Inflammatory macrophage treated with lipopolysaccharide for 1 hour (primary cell): ENCODE measurements at places on chromosomes 2 and 18.

GRCh38 chr2:232894251-232894650 is 24.2 kb downstream of the SNORC start:
- no peak for DNase-seq

GRCh38 chr2:10486601-10487079 is 38.5 kb upstream of the ODC1 start:
- DNase-seq: no peak

DNA sequence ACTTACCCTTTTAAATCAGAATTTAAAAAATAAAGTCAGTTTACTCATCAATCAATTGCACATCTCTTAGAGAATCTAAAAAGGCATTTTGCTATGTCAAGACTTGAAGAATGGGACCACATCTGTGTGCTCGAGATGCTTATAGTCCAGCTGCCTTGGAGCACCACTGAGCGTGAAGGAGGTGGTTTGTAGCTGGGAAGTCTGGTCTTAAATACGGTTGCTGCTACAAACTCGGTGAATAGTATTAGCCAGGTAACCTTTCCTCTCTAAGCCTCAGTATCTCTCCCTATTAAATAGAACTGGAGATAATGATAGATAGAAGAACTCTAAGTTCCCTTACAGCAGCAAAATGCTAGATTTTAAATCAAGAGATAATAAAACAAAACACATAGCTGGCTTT is 289.7 kb downstream of the TRIB2 start:
- DNase-seq: no peak

DNA sequence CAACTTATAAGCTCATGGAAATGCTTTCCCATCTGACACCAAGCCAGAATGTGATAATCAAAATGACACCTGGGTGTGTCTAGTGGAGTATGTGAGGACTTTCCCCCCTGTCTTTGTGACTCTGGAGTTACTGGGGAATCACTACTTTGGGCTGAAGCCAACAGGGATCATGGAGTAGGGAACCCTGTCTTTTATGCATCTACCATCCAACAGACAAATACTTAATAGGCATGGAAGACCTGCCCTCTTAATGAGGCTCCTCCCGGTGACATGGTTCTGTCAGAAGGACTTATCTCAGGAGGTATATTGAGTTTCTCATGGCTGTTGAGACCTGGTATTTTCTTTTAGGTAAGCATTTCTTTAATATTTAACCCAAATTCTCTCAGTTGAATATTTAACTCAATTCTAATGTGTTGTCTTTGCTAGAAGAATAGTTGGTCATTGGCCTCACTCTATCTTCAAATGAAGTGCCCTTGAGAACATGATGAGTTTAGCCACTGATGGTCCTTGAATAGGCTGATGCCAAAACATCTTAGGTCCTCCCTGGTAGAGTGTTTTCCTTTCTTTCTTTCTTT is 42.1 kb downstream of the TGIF1 start:
- DNase-seq: no peak

- no peak for DNase-seq
Observed at GRCh38 chr2:120793682-120794403, 58.2 kb downstream of the GLI2 start.

GRCh38 chr2:9995059-9995458 is 43.6 kb downstream of the GRHL1 start:
- DNase-seq: no peak

- DNase-seq: peak; percentile 82
Observed at GRCh38 chr2:64768491-64769005, 114.8 kb upstream of the SERTAD2 start.

- no peak for DNase-seq
Observed at GRCh38 chr18:22340331-22340730, 77.4 kb downstream of the CTAGE1 start.

GRCh38 chr18:46366751-46367376 is 262.7 kb downstream of the HAUS1 start:
- DNase-seq: no peak

- DNase-seq: no peak
Observed at GRCh38 chr2:15941481-15941850, 1.1 kb downstream of the MYCN start.

DNA sequence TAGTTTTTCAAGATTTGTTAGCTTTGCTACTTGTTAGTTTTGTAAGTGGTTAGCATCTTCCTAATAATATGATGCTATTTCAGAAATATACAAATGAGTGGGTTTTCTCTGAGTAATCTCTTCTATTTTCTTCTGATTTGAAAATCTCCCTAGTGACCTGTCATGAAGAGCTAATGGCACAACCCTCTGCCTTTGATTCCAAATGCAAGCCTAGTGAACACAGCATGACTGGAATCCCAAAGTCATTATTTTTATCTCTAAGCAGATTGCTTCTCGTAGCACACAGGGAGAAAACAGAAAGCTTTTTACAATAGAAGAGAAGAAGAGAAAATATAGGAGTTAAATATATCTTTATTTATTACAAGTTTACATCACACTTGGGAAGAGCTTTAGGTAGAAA is 295.5 kb downstream of the LRATD1 start:
- DNase-seq: no peak

DNA sequence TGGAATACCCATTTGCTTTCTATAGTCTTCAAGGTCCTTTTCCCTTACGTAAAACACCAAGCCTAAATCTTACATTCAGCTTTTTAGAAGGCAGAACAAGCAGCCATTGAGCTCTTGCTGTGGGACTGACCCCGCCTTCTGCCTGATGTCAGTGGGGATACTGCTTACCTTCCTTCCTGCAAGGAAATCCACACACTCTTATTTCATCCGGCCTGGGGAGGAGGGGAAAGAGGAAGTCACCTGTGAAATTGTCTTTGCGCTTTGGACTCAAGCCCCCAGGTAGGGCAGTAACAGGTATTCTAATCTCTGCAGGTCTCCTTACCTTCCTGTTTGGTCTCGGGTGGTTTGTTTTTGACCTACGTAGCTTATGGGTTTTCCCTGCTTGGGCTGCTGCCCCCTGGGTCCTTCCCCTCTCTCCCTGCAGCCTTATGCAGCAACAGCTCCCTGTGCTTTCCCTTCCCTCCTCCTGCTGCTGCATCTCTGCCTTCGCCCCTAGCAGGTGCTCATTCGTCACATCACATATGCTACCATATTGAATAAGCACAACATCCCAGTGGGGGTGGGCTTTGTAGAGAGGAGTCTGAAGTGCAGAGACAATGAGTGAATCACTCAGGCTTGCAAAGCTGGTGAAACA is 402.5 kb upstream of the TRIB2 start:
- no peak for DNase-seq

DNA sequence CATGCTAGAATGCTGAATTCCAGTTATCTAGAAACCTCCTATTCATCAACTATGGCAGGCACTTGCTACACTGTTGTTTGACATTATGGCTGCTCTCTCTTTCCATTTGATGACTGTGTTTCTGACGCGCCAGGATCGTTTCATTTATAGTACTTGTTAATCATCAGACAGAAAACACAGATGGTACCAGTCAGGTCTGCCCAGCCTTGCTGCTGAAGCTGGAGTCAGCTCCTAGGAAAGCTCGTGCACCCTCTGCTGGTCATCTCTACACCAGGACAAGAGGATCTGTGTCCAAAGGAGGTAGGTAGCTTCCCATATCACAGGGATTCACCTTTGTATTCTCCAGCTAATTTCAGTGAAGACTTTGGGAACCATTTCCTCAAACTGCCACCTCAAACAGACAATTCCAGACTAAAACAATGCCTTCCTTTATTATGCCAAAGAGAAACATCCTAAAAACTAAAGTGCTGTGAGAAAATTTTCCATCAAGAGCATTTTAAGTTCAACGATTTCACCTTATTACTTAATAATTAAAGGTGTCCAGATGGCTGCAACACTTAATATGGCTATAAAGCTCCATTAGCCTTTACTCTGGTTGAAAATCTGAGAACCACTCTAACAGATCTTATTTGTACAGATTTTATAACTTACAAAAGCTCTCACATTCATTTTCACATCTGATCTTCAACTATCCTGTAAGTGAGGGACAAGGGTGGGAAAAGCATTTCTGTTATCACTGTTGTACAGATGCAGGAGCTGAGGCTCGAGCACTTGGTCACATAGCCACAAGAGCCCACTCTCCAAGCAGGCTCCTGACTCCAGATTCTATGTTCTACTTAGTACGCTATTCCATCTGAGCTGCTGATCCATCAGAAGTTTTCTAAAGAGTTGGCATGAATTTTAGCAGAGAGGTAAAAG is 17.5 kb downstream of the METTL8 start:
- DNase-seq: peak; percentile 78

DNA sequence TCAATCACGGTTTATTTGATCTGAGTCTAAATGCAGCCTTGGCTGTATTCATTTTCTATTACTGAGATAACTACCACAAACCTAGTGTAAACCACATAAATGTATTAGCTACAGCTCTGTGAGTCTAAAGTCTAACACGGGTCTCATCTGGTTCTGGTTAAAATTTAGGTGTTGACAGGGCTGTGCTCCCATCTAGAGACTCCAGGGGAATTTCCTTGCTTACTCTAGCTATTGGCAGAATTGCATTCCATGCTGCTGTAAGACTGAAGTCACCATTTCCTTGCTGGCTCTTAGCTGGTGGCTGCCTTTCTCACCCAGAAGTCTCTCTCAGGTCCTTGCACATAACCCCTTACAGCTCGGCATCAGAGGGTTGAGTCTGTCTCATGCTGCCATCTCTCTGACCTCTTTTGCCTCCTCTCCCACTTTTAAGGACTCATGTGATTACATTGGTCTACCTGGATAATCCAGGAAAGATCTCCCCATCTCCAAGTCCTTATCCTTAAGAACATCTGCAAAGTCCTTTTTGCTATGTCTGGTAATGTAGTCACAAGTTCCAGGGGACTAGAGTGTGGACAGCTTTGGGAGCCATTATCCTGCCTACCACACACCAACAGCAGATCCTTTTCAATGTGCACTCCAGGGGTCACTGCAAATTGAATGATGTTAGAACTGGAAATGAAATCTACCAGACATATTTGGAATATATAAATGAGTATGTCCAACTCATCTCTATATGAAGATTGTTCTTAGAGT is 207.0 kb upstream of the AGAP1 start:
- no peak for DNase-seq

- DNase-seq: no peak
Observed at GRCh38 chr2:240369801-240370585, 65.5 kb upstream of the GPC1 start.

GRCh38 chr2:142544173-142544572 is 333.3 kb upstream of the KYNU start:
- no peak for DNase-seq

- DNase-seq: peak; percentile 63
Observed at GRCh38 chr2:24919506-24920097, 435 bp downstream of the ADCY3 start.

DNA sequence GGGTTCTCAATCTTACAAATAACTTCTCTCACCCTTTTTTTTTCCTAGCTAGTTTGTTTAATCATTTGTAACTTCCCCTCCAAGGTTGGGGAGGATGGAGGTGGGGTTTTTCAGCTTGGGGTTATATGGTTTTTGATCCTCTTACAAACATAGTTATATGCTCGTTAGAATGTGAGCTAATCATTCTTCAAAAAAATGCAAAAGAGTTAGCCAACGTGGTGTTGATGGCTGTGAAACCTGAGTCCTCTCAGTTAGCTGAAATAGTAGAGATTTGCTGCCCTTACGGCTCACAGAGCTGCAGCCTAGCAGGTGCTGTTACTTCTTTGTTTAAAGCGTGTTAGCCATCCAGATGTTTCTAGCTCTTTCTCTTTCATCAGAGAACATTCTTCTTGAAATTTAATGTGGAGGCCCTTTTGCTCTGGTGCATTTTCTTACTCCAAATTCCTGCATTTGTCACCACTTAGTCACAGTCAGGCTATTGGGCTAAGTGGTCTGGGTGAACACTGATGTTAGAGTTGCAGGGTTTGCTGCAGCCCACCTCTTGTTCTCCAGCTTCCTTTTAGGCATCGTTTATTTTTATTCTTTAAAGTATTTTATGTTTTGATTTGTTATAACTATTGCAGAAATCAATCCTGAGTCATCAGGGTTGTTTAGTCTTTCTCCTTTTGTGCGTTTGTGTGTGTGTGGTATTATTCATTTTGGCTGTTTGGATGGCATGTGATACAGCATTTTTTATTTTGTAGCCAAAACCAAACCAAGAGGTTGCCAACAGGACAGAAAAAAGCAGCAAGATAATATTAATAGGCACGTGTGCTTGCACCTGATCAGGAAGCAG is 41.1 kb downstream of the LIMS1 start:
- DNase-seq: no peak

GRCh38 chr2:109351164-109351756 is 222.3 kb downstream of the SH3RF3 start:
- no peak for DNase-seq

GRCh38 chr18:7521226-7521856 is 45.8 kb upstream of the PTPRM start:
- no peak for DNase-seq

- no peak for DNase-seq
Observed at GRCh38 chr2:230984393-230985220, 11.3 kb upstream of the SPATA3 start.

- peak; percentile 40 for DNase-seq
Observed at GRCh38 chr2:36695746-36696415, 626 bp upstream of the VIT start.

- no peak for DNase-seq
Observed at GRCh38 chr2:98810588-98810928, 79.6 kb upstream of the MGAT4A start.

- DNase-seq: no peak
Observed at GRCh38 chr2:1556776-1557466, 143.7 kb downstream of the TPO start.

- DNase-seq: no peak
Observed at GRCh38 chr18:28511413-28511821, 334.5 kb upstream of the CDH2 start.

DNA sequence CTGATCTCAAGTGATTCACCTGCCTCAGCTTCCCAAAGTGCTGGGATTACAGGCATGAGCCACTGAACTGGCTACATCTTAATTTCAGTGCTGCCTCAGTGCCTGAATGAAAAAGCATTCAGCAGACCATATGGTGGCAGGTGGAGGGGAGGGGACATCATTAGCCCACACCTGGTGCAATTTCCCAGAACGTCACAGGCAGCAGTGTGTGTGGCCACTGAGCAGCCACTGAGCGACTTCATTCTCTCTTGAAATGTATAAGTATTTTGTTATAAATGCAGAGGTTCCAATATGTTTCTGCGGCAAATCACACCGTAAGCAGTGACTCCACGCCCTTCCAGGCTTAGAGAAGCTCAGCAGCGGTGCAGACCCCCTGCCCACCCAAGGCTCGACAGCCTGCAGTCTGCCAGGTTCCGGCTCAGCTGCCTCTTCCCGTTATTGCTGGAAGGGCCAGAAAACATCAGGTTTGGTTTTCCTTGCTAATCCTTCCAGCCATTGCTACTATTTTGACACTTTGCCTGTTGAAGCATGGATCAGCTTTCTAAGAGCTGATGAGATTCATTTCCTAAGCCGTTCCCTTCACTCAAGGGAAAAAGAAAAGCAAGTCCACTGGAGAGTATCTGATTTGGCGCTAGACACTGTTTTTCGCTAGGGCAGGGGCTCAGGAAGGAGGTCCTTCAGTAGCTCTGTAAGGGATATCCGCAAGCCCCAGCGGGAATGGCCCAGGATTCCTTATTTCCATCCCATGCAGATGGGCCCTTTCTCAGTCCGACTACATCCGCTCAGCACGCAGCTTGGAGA is 250.7 kb downstream of the VAPA start:
- no peak for DNase-seq

- no peak for DNase-seq
Observed at GRCh38 chr2:216463148-216463547, 35.5 kb upstream of the RPL37A start.

GRCh38 chr18:75128911-75129716 is 79.8 kb downstream of the PTGR3 start:
- DNase-seq: no peak

GRCh38 chr18:22344445-22344844 is 73.3 kb downstream of the CTAGE1 start:
- DNase-seq: no peak

- DNase-seq: no peak
Observed at GRCh38 chr18:406677-407076, 93.8 kb downstream of the COLEC12 start.

GRCh38 chr2:234835738-234836137 is 116.1 kb upstream of the SH3BP4 start:
- no peak for DNase-seq
